ENCODE measurements at places on chromosomes 4 and X. TPM values are rescaled to one million over a fixed set of nuclear protein-coding genes. Genes with fewer than 3 reads are reported as not detected.
A peak's percentile ranks its signal among the peaks of the same experiment; 100 is the strongest.

GRCh38 chrX:35728481-35728880 is 69.7 kb upstream of the MAGEB16 start:
- no peak for DNase-seq

- peak; percentile 81 for DNase-seq
Observed at GRCh38 chrX:65451663-65452062, 82.9 kb downstream of the LAS1L start.

ZAR1 gene
- not detected for total RNA-seq

GRCh38 chr4:147840838-147841738 is 109.2 kb downstream of the ARHGAP10 start:
- DNase-seq, result no peak

MAGEB16 gene
- not detected for total RNA-seq

DNA sequence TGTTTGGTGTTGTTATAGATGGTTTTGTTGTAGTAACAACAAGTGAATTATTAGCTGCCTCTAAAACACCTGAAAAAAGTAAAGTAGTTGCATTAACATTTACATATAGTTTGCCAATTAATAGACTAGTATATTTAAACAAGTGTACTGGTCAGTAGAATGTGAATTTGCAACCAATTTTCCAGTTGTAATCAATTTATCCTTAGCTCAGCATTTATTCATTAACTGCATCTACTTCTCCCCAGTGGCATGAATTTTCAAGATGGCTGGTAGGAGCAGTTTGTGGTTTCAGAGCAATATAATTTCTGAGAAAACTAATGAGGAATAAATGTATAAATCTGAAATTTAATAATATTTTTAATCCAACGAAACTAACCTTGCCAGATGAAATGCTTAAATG is 37.9 kb downstream of the EMCN start:
- no peak for DNase-seq

MGAT4D gene
- not detected for total RNA-seq

DNA sequence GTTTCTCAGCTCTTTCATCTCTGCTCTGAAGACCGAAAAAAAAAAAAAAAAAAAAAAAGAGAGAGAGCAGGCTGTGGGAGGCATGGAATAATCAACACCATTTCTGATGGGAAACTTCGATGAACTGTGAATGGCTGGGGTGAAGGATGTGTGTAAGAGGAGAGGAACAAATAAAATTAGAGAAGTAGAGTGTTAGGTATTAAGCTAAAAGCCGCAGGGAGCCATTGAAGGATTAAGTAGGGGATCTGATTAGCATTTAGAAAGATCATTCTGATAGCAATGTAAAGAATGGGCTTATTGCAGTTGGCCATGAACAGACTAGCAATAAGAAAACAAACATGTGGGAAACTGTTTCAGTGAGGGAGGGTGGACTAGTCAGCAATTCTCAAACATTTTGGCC is 33.6 kb upstream of the JADE1 start:
- DNase-seq, result no peak

GRCh38 chr4:88858752-88859151 is 161.1 kb upstream of the NAP1L5 start:
- DNase-seq, result peak; percentile 74

DNA sequence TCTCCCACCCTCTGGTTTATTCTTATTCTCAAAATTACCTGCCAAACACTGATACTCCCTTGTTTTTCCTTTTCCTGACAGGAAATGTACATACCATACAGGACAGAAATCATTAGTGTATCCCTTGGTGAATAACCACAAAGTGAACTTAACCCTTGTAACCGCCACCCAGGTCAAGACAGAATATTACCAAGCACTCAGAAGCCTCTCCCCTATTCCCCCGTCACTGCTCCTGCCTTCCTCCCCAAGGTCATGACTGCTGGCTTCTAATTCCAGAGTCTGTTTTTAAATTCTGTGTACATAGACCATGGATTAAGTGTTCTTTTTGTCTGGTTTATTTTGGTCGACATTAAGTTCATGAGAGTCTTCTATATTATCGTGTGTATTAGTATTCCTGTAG is 37.7 kb downstream of the HTT start:
- no peak for DNase-seq

DNA sequence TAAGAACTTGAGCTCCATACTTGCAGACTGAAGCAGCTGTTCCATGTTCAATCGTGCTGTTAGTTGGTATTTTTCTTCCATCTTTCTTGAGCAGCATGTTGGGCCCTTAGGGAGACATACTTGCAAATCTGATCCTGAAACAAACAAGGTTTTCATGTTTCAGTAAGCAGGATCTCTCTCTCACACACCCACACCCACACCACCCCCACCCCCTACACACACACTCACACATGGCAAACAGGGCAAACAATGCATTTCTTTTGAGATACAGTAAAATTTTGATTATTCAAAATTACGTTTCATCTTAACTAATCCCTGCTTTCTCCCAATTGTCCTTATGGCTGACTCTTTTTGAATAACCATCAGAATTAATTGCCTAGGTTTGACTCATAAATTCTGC is 32.3 kb downstream of the GPC3 start:
- DNase-seq, result no peak

GRCh38 chr4:80619070-80619674 is 283.6 kb downstream of the CFAP299 start:
- DNase-seq, result peak; percentile 40

GLUD2 gene
- total RNA-seq, result 0.07 TPM

GRCh38 chrX:40385256-40385655 is 195.5 kb upstream of the ATP6AP2 start:
- DNase-seq, result no peak

DNA sequence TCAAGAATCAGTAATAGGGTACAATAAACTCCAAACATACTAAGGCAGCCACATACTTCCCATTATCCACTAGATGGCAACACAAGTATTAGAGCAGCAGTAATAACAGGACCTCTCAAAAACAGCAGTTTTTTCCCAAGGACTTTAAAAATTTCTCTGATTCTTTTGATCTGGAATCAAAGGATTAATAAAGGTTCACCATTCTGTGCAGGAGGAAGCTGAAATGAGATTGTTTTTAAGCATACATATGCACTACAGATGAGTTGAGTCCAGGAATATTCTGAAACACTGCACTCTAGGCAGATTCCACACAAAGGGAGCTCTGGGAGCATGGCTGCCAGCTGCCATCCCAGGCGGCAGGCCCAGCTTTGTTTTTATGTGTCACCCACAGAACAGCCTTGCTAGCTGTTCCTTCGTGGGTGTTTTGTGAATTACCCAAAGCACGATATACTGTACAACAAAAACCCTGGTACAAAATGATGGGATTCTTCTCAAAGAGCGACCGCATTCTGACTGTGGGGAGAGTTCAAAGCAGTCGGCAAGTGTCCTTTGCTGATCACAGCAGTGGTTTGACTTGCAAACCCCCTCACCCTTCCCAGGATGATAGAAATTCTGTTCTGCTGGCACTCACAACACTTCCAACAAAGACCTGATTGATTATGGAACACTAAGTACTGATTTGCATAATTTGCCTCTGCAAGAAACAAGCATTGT is 61.0 kb downstream of the STX18 start:
- DNase-seq, result no peak

DNA sequence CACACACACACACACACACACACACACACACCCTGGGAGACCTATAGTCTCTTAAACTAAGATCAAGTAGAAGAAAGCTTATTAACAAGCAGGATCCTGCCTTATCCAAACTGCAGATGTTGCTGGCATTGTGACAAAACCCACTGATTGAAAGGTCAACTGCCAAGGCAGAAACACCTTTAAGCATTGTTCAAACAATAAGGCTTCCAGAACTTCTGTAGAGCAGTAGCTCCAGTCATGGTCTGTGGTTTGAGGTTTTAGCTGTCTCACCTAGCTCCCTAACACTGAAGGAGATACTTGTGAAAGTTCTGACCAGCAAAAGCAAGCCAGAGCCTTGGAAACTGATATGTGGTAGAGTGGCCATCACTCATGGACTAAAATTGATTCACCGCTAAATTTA is 59.8 kb downstream of the PTCHD1 start:
- no peak for DNase-seq

DGKK gene
- not detected for total RNA-seq

DNA sequence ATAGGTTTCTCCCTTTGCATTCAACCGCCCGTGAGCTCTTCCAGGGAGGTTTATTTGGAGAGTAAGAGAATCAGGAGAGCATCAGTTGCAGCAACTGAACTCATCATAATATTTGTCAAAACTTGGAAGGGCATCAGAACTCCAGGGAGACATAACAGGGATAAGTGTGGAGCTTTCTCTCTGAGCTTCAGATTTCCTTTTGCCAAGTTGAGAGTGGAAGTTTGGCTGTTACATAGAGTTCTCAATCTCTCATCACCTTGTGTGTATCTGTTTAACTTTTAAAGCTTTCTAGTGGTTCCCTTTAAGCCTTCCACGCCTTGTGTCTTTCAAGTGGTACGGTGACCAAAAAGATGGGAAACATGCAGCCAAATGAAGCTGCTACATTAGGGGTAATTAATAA is 18.8 kb downstream of the BMP3 start:
- no peak for DNase-seq

GRCh38 chrX:11398785-11399184 is 105.6 kb downstream of the AMELX start:
- DNase-seq, result no peak

DNA sequence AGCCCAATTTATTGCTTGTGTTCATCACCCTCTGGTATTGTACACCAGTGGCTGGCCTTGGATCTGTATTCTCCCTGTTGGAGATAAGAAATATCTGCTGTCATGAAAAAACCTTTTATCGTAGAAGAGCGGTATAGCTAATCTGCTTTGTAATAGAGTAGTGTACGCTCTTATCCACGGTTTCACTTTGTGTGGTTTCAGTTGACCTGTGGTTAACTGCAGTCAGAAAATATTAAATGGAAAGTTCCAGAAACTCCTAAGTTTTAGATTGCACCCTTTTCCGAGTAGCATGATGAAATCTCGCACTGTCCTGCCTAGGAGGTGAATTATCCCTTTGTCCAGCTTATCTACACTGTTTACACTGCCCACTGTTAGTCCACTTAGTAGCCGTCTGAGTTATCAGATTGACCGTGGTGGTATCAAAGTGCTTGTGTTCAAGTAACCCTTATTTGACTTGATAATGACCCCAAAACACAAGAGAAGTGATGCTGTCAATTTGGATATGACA is 42.4 kb downstream of the KDM6A start:
- no peak for DNase-seq

DNA sequence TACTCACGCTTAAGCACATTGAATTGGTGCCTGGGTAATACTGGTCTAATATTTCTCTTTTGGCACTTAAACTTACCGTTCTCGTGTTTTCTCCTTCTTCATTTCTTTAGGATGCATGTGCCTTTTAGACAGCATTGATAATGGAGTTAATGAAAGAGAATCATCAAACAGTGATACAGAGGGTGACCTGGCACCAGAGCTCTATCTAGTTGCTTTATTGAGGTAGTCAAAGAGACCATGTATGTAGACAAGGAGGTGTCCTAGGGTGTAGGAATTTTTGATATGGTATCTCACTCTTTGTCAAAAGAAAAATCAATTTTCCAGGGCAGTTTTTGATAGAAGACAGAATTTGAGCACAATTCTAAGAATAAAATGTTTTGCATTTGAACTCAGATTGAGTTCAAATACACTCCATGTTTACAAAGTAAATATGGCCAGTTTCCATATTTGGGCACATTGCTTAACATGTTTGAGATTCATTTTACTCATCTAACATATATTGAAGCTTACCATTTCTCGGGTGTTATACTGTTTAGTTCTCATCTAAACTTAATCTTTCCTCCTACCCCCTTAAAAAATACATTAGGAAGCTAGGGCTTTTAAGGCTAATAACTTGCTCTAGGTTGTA is 92.0 kb downstream of the WWC2 start:
- no peak for DNase-seq

LRP2BP gene
- total RNA-seq, result 0.26 TPM

GRCh38 chr4:87950493-87950892 is 25.0 kb upstream of the SPP1 start:
- peak; percentile 23 for DNase-seq

OTUD4 gene
- 18.2 TPM for total RNA-seq

- no peak for DNase-seq
Observed at GRCh38 chrX:44400588-44400987, 57.1 kb upstream of the EFHC2 start.

RNF175 gene
- total RNA-seq, result 0.34 TPM

- DNase-seq, result no peak
Observed at GRCh38 chr4:8387615-8388527, 52.7 kb downstream of the ACOX3 start.

DNA sequence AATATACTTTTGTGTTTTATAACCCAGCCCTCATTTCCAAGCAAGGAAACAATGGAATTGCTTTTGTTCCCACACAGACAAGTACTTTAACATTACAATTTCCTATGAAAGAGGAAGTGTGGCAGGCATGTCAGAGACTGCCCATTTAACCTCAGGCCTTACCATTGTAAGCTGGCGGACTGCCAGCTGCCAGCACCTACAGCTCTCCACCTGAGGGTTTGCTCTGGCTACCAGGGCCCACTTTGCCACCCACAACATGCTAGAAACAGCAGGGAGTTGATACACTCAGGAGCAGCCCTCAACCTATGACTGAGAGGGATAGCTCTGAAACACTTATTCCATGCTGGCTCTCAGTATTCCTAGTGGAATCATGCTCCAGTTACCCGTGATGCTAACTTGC is 152.3 kb upstream of the PRDX4 start:
- no peak for DNase-seq

DNA sequence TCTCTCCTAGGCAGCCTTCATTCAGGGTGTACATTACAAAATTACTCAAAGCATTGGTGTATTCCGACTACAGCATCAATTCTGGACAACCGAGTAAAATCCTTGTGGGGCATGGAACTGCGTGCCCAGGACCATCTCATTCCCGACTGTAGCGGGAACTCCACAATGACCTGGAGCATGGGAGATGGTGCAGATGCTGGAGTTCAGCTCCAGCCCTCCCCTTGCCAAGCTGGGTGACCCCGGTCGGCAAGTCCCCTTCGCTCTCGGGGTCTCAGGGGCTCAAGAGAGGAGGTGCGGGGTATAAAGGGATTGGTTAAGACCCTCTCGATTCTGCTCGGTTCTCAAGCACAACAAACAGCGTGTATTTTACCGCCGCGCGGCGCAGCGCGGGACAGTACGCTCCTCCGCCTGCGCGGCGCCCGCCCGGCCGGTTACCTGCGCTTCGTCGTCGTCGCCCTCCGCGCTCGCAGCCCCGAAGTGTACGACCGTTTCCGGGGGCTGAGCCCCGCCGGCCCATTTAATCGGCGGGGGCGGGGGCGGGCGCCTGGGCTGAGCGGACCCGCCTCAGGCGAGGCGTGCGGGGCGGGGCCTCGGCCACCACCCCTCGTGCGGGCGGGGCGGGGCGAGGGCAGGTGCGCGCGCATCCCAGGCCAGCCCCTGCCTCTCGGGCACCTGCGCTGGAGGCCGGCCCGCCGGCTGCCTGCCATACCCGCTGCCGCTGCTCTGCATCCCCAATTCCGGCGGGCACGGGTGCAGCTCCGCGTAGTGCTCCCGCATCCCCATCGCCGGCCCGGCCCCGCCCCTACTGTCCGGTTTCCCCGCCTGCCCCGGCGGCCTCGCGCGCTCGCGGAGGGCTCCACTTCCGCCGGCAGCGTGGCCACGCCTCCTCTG is at the start of gene G6PD:
G6PD (minus strand) TSS at position 493 of the 891 bp plus-strand sequence. CDS start 691 bp downstream, outside the sequence.
- peak; percentile 91 for DNase-seq
